ENCODE measurements at places on chromosomes 11 and 22.

DNA sequence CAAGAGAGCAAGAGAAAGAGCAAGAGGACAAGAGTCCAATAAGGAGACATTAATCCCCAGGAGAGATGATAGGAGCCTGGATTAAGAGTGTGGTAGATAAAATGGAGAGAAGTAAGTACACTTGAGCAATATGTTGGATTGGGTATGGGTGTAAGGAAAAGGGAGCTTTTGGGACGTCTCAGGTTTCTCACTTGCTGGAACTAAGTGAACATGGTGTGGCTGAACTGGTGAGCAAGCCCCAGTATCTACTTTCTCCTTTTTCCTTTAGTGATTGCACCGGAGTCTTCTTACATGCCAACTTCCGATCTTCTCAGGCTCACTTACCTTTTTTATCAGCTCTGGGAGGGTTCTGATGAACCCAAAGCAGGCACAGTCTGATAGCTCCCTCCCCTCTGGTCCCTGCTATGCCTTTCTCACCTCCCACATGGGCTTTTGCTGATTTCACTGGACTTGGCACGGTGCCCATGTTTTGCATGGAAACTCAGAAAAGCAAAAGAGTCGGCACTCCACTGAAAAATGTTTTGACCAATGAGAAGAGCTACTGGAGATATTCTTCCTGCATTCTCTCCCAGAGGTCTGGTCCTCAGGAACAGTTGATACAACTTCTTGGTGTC is 14.5 kb upstream of the APLNR start:
- DNase-seq, result no peak

GRCh38 chr11:113603277-113604059 is 102.6 kb downstream of the TMPRSS5 start:
- DNase-seq, result no peak

DNA sequence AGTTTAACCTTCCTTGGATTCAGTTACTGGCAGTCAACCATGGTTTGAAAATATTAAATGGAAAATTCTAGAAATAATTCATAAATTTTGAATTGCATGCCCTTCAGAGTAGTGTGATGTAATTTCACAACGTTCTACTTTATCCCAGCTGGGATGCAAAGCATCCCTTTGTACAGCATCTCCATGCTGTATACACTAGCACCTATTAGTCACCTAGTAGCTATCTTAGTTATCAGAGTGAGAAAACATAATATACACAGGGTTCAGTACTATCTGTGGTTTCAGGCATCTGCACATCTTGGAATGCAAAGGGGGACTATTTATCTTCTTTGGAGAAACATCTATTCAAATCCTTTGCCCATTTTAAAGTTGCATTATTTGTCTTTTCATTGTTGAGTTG is 30.8 kb downstream of the CBL start:
- DNase-seq, result no peak

- DNase-seq, result no peak
Observed at GRCh38 chr11:42239188-42239587, 779.7 kb upstream of the LRRC4C start.

DNA sequence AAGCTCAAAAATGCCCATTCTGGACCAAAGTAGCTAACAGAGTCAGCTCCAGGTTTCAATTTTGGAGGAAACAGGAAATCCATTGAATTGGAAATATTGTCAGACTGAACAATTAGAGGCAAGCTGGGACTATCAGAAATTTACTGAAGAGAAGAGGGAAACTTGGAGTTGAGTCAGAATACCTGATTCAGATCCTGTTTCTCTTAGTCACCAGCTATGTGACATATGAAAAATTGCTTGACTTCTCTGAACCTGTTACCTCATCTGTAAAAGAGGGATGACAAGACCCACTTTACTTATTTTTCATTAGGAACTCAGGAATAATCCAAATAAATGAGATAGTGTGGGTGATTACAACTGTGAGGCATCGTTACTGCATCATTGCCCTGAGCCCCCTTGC is 148.9 kb upstream of the CADM1 start:
- no peak for DNase-seq

DNA sequence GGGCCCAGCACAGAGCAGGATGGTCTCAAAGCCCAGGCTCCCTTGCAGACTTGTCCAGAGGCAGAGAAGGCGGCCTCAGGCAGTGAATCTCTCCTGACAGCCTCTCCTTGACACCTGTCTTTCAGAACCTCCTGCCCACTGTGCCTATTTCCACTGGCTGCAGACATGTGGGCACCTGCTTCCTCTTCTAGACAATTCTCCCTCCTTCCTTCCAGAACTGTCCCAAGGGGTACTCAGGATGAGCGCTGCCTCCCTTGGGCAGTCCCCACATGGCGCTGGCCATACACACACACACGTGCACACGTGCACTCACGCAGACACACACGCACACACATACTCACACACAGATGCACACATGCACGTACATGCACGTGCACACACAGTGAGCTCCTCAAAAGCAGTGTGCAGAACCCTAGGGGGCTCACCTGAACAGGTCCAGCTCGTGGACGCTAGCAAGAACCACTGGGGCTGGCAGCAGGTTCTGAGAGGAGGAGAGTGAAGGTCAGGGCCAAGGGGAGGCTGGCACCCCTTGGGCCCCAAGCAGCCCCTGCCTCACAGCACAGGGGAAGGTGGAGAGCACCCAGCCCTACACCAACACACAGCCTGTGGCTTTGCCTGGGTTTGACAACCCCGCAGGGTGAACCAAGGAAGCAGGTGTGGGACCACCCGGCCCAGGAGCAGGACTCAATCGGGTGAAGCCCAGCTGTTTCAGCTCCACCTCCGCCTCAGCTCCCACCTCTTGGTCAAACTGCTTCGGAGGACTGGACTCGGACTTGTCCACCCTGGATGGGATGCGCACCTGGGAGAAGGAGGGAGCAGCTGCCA is 8.1 kb upstream of the PLXNB2 start:
- DNase-seq, result no peak

GRCh38 chr11:112961146-112961668 is at the start of gene NCAM1:
Gene NCAM1 (plus strand): TSS chr11:112961420.
- no peak for DNase-seq

DNA sequence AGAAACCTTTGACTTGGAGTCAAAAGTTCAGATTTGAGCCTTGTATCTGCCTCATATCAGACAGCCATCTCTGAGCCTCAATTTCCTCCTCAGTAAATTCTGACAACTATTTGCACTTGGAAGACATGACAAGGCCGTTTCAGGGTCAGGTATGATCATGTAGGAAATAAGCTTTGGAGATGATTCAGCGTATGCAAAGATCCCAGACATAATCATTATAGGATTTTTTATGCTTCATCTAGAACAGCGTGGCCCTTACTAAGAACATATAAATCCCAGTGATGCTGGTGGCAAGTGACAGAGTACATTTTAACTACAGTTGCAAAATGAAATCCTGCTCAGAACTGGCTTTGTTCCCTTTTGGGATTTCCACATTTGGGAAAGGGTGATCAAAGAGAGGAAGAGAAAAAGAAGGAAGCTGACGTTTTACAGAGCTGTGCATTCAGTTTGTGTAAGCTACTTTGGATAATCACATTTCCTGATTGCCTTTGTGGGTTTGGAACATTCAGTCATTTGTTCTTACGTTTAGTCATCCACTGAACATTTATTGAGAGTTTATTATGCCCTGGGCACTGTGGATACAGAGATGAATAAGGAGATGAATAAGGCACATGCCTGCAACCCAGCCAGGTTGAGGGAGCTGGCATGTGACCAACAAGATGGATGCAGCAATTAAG is 81.9 kb upstream of the HEPHL1 start:
- no peak for DNase-seq

DNA sequence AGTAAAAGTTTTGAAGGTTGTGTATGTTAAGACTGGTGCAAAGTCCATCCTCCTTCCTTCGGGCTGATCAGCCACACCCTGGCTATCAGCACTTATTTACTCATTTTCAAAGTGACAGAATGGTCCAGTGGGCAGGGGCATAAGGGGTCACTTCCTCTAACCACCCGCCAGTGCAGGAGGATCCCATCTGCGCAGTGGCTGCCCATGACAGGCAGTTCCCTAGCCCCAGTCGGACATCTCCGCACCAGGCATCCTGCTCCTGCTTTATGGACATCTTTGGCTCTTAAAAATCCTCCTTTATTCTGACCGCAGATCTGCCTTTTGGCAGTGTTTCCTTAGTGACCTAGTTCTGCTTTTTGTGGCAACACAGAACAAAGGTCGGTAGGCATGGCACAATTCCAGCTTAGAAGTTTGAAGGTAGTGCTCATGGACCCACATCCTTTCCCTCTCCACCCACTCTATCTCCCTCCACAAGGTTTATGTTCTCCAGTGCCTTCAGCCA is 55.9 kb downstream of the BMAL1 start:
- DNase-seq, result no peak

- no peak for DNase-seq
Observed at GRCh38 chr11:66684635-66685034, 6.9 kb upstream of the RBM4B start.

- DNase-seq, result no peak
Observed at GRCh38 chr11:76181371-76181770, 24.9 kb downstream of the WNT11 start.

DNA sequence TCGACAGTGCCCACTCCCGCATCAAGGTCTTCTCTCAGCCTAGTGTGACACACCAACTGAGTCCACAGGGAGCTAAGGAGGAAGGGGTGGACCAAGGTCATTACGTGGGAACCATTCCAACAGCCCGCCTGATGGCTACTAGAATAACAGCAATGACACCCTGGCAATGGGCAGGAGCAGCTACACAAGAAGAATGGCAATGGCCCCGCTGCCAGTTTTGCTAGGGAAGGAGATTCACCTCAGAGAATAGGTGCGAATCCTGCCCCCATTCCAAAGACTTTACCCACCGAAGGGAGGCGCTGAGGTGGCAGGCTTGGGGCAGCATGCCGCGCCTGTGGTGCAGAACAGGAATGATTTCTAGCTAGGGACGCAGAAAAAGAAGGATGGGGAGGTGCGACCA is 9.1 kb downstream of the WT1 start:
- no peak for DNase-seq
